Lower leg skin (tissue), 4 donors: ENCODE measurements at places on chromosomes 3 and 15. TPM values are rescaled to one million over a fixed set of nuclear protein-coding genes. Genes with fewer than 3 reads are reported as not detected.
A peak's percentile ranks its signal among the peaks of the same experiment; 100 is the strongest.

The SPTBN5 gene
- total RNA-seq = 1.3 TPM

GRCh38 chr3:143567823-143568222, 280.4 kb downstream of the SLC9A9 start:
- no peak for DNase-seq

- DNase-seq = no peak
Measured at GRCh38 chr3:130748981-130749380, 2.4 kb upstream of the PIK3R4 start.

- DNase-seq = peak; percentile 32
Measured at GRCh38 chr3:139263798-139264197, 80.0 kb upstream of the MRPS22 start.

DNA sequence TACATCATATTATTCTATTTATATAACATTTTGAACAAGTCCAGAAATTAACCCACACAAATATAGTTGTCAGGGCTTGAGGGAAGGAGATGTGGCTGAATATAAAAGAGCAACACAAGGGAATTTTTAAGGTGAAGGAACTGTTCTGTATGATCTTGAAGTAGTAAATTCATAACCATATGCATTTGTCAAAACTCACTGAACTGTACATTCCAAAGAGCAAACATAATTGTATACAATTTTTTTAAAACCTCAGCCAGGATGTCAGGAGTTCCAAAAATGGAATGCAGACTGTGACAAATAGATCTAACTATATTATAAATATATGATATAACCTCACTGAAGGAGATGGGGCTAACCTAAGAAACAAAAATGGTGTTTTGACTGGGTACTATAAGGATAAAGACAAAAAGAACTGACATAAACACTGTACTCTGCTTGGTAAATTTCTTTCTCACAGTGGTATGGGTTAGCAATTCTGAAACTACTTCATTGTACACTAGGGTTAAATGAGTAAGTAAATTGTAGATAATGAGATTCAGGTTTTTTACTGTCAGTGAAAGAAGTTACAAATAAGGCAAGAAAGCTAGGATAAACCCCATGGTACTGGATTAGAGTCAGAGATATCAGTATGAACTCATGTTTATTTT, 14.4 kb downstream of the GOLGB1 start:
- DNase-seq = no peak
